ENCODE measurements at places on chromosomes 11 and 22.

DNA sequence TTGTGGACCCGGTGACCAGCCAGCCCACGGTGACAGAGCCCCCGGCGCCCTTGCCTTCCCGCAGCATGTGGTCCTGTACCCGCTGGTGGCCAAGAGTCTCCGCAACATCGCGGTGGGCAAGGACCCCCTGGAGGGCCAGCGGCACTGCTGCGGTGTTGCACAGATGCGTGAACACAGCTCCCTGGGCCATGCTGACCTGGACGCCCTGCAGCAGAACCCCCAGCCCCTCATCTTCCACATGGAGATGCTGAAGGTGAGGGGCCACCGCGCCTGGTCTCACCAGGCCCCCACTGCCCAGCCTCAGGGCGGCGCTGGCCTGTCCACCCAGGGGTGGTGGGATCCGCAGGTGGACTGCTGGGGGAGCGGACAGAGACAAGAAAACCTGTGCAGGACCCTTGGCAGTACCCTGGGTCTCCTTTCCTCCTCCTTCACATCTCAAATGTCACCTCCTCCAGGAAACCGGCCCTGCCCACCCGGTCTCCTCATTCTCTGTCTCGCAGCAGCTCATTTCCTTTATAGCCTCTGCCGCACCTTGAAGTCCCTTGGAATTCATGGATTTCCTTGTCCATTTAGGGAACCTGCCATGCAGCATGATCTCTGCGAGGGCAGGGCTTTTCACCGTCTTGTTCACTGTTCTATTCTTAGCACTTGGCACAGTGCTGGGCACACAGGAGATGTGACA, 6.5 kb downstream of the AIP start:
- DNase-seq = no peak

DNA sequence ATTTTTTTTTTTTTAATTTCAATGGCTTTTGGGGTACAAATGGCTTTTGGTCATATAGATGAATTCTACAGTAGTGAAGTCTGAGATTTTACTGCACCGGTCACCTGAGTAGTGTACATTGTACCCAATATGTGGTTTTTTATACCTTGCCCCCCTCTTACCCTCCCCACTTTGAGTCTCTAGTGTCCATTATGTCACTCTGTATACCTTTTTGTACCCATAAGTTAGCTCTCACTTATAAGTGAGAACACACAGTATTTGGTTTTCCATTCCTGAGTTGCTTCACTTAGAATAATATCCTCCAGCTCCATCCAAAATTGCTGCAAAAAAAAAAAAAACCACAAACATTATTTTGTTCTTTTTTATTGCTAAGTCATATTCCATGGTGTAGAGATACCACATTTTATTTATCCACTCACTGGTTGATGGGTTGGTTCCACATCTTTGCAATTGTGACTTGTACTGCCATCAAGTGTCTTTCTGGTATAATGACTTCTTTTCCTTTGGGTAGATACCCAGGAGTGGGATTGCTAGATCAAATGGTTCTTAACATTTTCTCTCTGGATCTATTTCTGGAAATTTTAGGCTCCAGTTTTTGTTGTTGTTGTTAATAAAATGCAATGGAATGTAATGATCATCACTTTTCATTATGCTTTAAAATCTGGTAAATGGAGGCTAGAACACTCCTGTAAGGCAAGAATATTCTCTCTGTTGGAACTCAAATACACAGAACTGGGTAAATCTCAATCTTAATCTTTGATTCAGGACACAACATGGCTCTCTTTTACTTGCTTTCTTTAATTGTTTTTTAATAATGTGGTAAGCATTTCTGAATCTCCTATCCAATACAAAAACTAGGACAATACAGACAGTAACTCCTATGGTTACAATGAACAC, 10.3 kb downstream of the NEAT1 start:
- no peak for DNase-seq

GRCh38 chr11:42526426-42526825, 785.4 kb upstream of the API5 start:
- no peak for DNase-seq

- DNase-seq = no peak
These were observed 55.7 kb downstream of the ARHGAP8 start for GRCh38 chr22:44807915-44808690.

GRCh38 chr11:7759010-7759409, 37.7 kb downstream of the OR5P2 start:
- no peak for DNase-seq

DNA sequence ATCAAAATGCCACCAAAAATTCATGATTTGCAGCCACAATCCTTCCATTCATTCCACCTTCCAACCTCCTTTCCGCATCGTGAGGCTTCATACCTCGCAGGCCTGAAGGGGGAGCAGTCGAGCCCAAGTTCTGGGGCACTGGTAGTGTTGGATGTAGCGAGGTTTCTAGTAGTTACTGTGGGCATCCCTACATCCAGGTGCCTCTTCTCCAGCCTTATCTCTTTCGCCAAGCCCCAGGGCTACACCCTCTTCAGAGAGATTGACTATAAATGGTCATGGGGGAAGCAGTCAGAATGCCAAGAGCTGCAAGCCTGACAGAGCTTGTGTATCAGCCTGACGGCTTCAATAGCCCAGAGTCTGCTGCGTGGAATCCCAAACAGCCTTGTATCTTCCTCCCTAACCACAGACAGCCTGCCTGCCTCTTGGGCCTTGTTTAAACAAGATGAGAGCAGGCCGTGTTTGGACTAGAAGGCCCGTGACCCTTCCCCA, 28.9 kb downstream of the CLMP start:
- no peak for DNase-seq

- no peak for DNase-seq
These were observed 41.1 kb downstream of the CYB5R2 start for GRCh38 chr11:7632211-7632610.

GRCh38 chr11:43927925-43928707, 14.3 kb upstream of the C11orf96 start:
- DNase-seq = no peak

DNA sequence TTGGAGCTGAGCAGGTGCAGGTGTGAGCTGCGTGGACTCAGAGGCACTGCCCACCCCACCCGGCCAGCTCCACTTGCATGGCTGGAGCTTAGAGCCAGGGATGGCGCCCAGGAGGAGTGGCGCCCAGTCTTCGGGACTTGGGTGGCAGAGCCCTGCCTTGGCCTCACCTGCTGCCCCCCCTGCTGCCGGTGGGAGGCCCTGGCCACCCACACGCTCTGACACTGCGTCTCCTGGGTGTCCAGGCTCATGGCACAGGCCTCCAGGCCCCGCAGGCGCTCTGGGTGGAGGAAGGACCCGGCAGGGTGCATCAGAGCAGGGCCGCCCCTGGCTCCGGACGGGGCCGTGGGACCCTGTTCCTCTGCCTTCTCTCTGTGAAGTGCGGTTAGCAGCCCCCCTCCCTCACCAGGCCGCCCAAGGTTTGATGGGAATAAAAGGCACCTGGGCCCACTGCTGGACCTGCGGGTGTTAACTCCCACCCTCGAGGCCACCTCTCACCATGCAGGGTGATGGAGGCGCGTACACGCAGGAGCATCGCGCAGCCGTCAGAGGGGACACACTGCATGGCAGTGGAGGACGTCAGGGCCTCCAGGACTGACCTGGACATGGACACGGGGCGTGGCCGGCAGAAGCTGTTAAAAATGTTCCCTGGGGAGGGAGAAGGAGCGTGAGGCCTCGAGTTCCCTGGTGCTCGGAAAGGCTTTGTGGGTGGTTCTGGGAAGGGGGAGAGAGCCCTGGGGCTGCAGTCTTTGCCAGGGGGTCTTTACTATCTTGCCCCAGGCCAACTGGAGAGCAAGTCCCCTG, 11.8 kb downstream of the IL17REL start:
- DNase-seq = no peak

DNA sequence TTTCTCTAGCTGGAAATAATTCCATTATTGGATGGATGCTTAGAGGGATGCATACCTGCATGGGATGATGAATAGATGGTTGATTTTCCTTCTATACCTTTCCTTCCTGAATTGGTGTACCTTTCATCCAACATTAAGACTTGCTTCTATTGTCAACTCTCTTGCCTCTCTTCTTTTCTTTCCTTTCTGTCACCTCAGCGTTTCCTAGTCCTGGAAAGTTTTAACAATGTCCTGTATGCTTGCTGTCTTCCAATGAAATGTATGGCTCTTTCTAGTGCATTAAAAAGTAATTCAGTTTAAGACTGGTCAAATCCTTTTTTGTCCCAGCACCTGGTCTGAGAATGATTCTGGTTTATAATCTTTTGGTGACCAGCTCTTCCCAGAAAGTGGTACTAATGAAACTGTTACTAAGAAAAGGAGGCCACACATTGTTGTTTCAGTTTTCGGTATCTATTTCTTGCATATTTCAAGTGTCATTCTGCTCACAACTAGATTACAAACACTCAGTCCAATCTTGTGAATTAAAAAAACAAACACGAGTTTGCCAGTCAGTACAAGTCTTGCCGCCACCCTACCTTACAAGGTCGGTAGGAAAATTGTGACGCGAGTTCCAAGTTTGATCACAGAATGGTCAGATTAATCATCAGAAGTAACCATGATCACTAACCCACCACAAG, 8.0 kb downstream of the POU2AF1 start:
- no peak for DNase-seq

DNA sequence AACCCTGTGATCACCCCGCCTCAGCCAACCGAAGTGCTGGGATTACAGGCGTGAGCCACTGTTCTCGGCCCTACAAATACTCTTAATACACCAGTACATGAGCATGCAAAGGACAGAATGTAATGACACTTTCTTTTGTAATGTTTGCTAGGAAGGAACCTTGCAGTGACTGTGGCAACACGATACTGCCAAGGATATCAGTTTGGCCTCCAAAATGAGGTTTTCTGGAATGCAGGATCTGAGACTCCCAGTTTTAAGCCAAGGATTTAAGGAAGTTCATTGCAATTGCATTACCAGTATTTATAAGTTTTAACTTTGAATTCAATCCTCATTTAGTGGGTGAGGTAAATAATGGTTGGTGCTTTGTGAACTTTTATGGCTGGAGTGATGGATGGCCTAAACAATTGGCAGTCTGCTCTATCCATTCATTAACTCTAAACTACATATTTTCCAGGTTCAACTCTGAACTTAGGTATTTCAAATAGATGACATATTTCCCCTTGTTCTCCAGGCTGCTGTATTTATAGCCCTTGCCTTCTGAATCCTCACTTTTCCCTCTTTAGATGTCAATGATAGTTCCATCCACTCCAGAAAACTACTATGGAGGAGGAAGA, 330.3 kb downstream of the C11orf87 start:
- DNase-seq = no peak

- no peak for DNase-seq
These were observed 5.4 kb downstream of the SHISA8 start for GRCh38 chr22:41909310-41910049.

GRCh38 chr11:2791139-2791520, 91.3 kb upstream of the KCNQ1OT1 start:
- DNase-seq = no peak
